ENCODE measurements at places on chromosomes 7 and 10.
A peak's percentile ranks its signal among the peaks of the same experiment; 100 is the strongest.

GRCh38 chr7:135385209-135385608 is 124.7 kb downstream of the CNOT4 start:
- no peak for DNase-seq

DNA sequence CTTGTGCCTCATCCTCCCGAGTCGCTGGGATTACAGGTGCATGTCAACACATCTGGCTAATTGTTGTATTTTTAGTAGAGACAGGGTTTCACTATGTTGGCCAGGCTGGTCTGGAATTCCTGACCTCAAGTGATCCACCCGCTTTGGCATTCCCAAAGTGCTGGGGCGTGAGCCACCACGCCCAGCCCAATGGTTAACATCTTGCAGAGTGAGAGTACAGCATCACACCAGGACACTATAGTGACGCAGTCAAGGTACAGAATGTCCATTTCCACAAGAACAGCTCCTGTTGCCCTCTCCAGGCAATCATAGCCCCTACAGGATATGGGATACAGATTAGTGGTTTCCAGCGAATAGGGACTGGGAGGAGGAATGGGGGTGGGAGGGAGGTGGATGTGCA is 34.0 kb downstream of the MYO1G start:
- DNase-seq: no peak

- DNase-seq: no peak
Observed at GRCh38 chr7:5082806-5083205, 37.1 kb downstream of the RBAK start.

- no peak for DNase-seq
Observed at GRCh38 chr10:111233439-111233838, 156.6 kb downstream of the ADRA2A start.

- DNase-seq: no peak
Observed at GRCh38 chr7:55405856-55406541, 40.9 kb downstream of the LANCL2 start.

DNA sequence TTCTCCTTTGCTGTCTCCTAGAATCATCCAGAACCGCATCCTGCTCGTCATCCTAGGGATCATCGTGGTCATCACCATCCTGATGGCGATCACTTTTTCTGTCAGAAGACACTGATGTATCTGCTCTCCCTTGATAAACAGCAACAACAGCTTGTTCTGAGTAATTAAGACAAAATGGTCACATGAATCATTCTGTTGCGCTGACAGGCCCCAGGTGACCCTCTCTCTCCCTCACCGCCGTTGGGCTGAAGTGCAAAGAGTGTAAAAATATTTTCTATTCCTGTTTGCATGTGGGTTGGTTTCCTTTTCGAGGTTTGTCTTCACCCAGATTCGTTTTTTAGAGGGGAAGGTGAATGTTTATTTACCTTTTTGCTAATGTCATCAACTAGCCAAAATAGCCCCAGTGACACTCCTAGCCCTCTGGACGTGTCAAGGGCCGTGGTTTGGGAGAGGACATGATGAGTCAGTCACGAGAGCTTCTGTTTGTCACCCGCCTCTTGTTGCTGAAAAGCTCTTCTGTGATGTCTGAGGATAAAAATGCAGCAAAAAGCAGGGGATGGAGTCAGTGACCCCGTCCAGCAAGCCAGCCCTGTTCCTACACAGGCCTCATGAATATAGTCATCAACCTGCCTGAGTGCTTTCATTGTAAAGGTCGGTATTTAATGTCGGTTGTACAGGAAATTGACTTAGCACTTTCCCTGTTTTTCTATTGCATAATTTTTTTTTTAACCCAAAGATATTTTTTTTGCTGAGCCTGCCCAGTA is 134.6 kb upstream of the TCF7L2 start:
- no peak for DNase-seq

GRCh38 chr7:155229548-155230168 is 68.0 kb upstream of the INSIG1 start:
- no peak for DNase-seq

GRCh38 chr10:80870282-80870681 is 332.6 kb downstream of the SH2D4B start:
- DNase-seq: no peak

DNA sequence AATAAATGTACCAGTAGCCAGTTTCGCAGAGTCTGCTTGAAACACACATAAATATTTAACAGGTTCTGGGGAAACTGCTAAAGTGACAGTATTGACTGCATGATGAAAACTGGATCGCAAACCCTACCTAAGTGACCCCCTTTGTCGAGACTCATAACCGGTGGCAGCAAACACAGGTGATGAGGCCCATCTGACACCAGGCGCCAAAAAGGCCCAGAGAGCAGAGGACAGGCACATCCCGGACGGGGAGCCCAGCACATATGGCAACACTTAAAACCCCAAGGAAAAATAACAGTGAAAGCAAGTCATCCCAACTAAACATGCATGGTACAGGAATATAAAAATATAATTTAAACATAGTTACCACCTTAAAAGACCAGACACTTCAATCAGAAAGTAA is 62.4 kb downstream of the GRB10 start:
- no peak for DNase-seq

DNA sequence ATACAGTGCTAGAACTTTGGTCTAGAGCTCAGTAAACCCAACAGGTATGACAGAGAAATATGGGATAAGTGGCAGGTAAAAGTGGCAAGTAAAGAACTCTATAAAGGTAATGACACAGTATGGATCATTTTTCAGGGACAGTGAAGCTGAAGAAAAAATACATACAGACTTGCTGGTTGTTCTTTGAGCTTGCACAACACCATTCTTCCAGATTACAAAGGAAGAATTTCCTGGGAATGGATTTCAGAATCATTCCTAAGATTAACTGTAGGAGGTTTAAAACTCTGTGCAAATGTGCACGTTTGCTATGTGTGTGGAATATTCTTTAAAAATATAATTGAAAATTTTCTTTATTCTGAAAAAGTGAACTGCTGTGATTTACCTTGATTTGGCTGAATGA is 36.0 kb downstream of the PHF14 start:
- DNase-seq: no peak

- no peak for DNase-seq
Observed at GRCh38 chr7:88452646-88453045, 146.0 kb upstream of the STEAP4 start.

DNA sequence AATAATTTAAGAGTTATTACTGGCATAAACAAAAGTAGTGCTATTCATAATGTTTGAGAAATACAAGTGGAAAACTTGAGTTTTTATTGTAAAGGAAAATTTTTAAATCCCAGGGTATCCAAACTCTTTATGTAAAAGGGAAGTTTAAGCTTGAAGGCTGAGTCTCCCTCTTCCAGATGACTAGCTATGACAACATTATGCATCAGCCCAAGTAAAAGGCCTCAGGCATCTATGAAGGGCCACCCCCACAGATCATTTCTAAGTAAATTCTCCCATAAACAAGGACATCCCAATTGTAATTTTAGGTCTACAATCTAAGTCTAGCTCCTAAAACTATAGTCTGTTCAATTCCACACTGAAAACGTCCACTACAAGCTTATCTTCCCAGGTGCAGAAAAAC is 166.2 kb upstream of the STEAP1 start:
- no peak for DNase-seq

GRCh38 chr10:127145173-127145572 is 51.2 kb downstream of the INSYN2A start:
- DNase-seq: no peak

DNA sequence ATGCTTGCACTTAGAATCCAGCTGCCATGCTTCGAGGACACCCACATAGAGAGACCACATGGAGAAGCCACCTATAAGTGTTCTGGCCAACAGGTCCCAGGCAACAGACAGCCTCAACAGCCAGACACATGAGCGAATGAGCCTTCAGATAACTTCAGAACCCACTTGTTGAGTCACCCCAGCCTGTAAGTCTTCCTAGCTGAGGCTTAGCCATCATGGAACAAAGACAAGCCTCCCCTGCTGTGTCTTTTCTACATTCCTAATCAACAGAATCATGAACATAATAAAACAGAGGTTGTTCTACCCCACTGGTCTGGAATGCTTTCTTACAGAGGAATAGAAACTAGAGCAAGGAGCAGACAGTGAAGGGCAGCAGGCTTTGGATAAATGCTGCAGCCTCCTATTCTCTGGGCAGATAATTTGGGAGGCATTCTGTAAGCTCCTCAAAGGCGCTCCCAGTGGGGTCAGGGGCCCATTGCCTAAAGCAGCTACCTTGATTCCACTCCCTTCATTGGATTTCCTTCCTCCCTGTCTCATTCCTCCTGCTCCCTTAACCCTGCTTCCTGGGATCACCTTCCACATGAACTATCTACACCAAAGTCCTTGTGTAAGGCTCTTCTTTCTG is 4.6 kb downstream of the TLL2 start:
- DNase-seq: no peak

DNA sequence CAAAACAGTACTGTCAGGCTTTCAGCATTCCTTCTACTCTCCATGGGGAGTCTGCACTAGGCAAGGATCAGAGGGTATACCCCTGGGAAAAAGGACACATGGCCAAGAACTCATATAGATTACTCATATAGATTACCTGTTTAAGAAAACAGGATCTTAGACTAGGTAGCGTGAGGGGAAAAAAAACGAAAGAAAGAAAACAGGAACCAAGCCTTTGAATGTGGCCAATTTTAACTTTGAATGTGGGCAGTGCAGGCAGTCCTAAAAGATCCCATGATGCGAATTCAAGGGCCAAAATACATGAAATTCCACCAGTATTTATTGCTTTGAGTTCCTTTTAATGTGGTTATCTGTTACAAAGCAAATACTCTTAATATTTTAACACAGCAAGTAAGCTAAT is 108.6 kb upstream of the TAC1 start:
- DNase-seq: no peak

DNA sequence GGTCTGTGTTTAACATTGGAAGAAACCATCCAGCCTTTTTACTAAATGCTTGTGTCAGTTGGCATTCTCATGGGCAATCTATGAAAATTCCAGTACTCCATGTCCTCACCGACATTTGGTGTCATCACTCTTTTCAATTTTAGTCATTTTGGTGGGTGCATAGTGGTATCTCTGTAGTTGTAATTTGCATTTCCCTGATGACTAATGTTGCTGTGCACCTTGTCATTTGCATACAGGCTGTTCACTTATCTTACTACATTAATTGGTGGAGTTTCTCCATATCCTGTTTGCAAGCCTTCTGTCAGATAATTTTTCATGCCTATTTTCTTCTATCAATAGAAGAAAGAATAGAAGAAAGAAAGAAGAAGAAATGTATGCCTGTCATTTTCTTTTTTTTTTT is 73.7 kb downstream of the PLPP4 start:
- DNase-seq: no peak

DNA sequence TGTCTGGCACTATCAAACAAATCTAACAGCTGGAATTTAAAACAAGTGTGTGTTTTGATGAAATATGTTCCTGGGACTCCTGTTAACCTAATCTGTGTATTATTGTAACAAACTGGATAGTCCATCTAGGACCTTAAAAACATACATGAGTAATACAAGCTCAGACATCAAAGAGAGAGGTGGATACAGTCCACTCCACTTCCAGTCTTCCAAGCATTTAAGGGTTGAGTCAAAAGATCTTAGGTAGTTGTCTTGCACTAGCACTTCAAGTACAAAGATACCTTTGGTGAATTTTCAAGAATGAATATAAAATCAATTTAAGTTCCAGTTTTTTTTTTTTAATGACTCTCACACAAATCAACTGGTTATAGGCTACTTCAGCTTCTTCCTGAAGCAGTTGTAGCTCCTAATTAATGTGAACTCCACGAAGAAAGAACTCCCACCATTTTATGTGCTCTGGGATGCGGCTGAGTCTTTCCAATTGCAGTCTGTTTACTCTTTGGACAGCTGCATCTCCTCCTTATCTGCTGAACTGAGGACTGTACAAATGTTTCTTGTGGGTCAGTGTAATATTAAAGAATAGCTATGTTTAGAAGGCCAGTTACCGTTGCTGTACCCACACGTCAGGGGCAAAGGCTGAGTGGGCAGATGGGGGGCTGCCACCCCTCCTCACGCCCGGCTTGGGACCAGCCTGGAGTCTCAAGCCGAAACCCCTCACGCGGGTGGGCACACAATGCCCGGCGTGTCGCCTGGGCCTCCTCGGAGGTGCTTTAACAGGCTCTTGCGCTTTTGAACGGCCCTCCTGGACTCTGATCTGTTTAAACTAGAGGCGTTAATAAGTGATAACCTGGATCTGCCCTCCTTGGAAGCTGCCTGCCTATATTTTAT is 2.9 kb upstream of the IGF2BP3 start:
- no peak for DNase-seq

- peak; percentile 40 for DNase-seq
Observed at GRCh38 chr7:149854611-149855360, 16.6 kb downstream of the ZNF862 start.

DNA sequence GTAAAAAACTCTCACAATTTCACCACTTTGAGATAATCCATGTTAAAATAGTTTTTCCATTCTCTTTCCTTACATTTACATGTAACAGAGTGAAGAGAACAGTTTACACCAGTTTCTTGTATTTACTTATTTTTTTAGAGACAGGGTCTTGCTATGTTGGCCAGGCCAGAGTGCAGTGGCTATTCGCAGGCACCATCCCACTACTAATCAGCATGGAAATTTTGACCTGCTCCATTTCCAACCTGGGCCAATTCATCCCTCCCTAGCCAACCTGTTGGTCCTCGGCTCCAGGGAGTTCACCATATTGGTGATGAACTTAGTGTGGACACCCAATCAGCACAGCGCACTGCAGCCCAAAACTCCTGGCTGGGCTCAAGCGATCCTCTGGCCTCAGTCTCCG is 74.1 kb downstream of the LYZL2 start:
- no peak for DNase-seq

GRCh38 chr7:120760851-120761250 is 97.1 kb downstream of the TSPAN12 start:
- no peak for DNase-seq

- no peak for DNase-seq
Observed at GRCh38 chr10:28902215-28902614, 224.9 kb downstream of the BAMBI start.

DNA sequence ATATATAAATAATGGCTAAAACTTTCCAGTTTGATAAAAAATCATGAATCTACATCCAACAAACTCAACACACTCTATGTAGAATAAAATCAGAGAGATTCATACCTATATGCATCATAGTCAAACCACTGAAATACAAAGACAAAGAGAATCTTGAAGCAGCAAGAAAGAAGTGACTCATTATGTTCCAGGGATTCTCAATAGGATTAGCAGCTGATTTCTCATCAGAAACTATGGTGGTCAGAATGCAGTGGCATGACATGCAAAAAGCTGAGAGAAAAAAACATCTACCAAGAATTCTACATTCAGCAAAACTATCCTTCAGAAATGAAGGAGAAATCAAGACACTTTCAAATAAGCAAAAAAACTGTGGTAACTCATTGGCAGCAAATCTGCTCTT is 187.4 kb downstream of the RNLS start:
- DNase-seq: no peak

GRCh38 chr7:157865351-157866165 is 528.8 kb downstream of the DNAJB6 start:
- DNase-seq: no peak

Measured in CD4-positive, alpha-beta T cell treated with Interleukin-2 at 100 ng/mL for 4 hours (primary cell).